ENCODE measurements at places on chromosomes 12 and 14.

DNA sequence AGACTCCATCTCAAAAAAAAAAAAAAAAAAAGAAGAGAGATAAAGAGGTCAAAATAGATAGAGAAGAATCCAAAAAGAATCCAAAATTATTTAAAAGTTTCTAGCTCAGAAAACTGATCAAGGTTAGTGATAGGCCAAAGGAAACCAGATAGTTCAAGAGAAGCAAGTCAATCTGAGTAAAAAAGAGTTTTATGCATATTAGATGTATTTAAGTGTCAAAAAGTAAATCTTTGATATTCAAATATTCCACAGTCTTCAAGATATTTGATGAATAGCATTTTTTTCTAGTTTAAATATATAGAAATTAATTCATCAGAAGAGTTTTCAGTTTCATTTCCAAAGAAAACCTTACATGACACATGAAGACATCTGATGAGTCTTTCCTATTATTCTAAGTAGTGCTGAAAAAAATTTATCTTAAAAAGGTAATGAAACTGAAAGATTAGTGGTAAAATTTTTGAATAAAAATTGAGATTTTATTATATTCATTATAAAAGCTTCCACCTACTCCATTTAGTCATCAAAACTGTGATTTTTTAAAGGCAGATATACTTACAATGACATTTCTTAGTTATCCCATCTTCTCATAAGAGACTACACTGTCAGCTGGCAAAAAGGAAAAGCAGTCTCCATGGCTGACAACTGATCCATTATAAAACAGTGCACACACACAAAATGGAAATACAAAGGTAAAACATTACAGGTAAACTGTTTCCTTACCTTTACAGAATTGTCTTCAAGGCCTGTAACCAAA, 68.6 kb downstream of the RPS6KA5 start:
- DNase-seq: no peak

DNA sequence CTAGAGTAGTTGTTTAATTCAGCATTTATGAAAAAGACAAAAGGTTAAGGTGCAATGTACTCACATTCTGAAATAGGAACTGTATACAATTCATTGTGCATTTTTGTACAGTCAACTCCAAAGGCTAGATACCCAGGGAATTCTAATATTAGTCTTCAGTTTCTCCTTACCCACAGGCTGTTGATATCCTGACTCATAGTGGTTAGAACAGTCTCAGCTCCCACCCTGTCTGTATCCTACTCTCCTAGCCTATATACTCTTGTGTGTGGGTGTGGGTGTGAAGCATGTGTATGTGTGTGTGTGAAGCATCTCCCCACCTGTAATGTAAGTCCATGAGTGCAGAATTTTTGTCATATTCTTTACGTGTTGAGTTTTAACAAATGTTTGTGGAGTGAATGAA, 229.5 kb downstream of the NAV3 start:
- peak; percentile 44 for DNase-seq

DNA sequence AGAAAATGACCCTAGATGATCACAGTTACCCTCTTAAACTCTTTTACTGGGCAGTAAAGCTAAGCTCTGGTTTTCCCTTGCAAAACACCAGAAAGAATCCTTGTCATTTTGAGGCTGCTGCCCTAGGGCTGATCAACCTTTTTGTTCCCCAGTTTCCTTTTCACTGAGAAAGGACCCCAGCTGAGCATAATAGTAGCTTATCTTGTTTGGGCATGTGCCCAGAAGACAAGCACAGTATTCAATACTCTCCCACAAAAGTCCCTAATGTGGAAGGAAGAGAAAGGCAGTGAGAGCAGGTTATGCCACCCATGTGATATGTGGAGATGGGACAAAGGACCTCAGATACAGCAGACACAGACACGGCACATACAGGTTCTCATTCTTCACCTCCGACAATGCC, 332.6 kb upstream of the TMPO start:
- no peak for DNase-seq

DNA sequence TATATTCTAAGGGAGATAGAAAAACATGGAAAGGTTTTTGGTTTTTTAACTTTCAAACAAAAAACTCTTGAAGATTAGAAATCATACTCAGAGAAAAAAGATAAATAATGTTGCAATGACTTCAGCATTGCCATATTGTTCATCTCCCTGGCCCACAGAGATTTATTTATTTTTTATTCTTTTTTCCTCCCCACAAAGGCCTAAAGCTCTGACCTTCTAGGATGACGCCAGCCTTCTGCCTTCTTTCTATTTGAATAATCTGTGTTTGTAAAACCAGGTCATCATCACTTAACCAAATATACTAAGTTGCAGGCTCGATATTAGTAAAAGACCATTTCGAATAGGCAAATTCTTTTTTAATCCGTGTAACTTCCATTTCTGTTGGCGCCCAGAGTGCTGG, 4.4 kb upstream of the DCP1B start:
- DNase-seq: no peak

DNA sequence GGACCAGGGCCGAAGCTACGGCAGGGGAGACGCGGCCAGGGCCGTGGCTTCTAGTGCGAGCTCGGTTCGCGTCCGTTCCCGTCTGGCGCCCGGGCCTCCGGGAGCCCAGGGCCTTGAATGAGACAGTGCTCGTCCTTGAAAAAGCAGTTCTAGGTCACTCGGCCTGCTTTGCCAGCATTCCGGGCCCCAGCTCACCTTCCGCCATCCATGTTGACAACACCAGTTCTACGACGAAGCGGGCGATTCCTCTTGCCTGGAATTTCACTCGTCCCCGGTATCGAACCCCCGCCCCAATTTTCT, 4.5 kb downstream of the OR10AD1 start:
- no peak for DNase-seq

GRCh38 chr12:106747973-106748436, 26.5 kb upstream of the RIC8B start:
- no peak for DNase-seq

GRCh38 chr14:55332654-55333570, 61.7 kb downstream of the FBXO34 start:
- DNase-seq: no peak

GRCh38 chr12:21604245-21605101, at the start of gene GYS2:
Gene GYS2 (minus strand): TSS chr12:21604847. CDS start chr12:21604592, 255 bp downstream.
- DNase-seq: no peak

DNA sequence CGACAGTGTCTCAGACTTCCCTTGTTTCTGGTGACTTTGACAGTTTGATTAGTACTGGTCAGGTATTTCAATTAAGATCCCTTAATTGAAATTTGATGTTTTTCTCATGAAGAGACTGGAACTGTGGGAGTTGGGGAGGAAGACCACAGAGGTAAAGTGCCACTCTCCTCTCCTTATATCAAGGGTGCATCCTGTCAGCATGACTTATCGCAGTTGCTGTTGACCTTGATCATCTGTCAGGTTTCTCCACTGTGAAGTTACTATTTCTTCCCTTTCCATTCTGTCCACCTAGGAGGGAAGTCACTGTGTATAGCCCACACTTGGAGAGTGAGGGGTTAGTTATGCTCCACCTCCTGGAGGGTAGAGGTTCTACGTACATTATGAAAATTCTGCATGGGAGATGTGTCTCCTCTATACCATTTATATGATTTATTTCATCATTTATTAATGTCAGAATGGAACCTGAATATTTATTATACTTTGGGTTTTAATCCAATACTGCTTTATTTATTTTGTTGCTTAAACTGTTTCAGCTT, 40.3 kb upstream of the SMOC1 start:
- DNase-seq: no peak

GRCh38 chr12:84910549-84911241, 1.9 kb downstream of the SLC6A15 start:
- DNase-seq: no peak

GRCh38 chr12:1534748-1535147, 59.6 kb downstream of the FBXL14 start:
- DNase-seq: no peak
